ENCODE measurements at places on chromosomes 16 and 17. TPM values are rescaled to one million over a fixed set of nuclear protein-coding genes. Genes with fewer than 3 reads are reported as not detected.

CMTM4 gene
- total RNA-seq, result 1.3 TPM

ABCA5 gene
- 26.1 TPM for total RNA-seq

GINS2 gene
- total RNA-seq, result 142 TPM

SMIM36 gene
- total RNA-seq, result not detected

AOC2 gene
- 5.0 TPM for total RNA-seq
